Smooth muscle cell of the umbilical artery (primary cell): ENCODE measurements at places on chromosomes 1 and 21. TPM values are rescaled to one million over a fixed set of nuclear protein-coding genes. Genes with fewer than 3 reads are reported as not detected.

Gene IL6R
- total RNA-seq, result 0.30 and 1.1 TPM in 2 replicates

Gene NFIA
- 2.7 and 4.2 TPM in 2 replicates for total RNA-seq

Gene DIRAS3
- total RNA-seq, result 58.2 and 78.9 TPM in 2 replicates

Gene RNF19B
- 13.1 and 14.7 TPM in 2 replicates for total RNA-seq

Gene ANXA9
- 0.05 TPM in 1 of 2 replicates, not detected in the other for total RNA-seq

Gene AJAP1
- not detected in 2 replicates for total RNA-seq

Gene GADD45A
- 74.8 and 80.2 TPM in 2 replicates for total RNA-seq

Gene FNDC5
- total RNA-seq, result 0.37 and 4.5 TPM in 2 replicates

Gene TNFAIP8L2
- not detected in 2 replicates for total RNA-seq

Gene ITLN2
- not detected in 2 replicates for total RNA-seq

Gene WNT4
- total RNA-seq, result 0.05 and 0.59 TPM in 2 replicates

Gene CRNN
- not detected in 2 replicates for total RNA-seq

Gene TPM3
- total RNA-seq, result 382 and 1,181 TPM in 2 replicates

Gene CD101
- total RNA-seq, result under 0.01 and 0.18 TPM in 2 replicates

Gene RGL1
- 19.4 and 33.9 TPM in 2 replicates for total RNA-seq

Gene PDZK1
- total RNA-seq, result 0.28 and 0.30 TPM in 2 replicates

Gene OR2T2
- total RNA-seq, result not detected in 2 replicates

Gene G0S2
- 23.6 and 49.0 TPM in 2 replicates for total RNA-seq

Gene CDC7
- total RNA-seq, result 1.5 and 4.2 TPM in 2 replicates
